ENCODE measurements at places on chromosomes 5 and 9.

DNA sequence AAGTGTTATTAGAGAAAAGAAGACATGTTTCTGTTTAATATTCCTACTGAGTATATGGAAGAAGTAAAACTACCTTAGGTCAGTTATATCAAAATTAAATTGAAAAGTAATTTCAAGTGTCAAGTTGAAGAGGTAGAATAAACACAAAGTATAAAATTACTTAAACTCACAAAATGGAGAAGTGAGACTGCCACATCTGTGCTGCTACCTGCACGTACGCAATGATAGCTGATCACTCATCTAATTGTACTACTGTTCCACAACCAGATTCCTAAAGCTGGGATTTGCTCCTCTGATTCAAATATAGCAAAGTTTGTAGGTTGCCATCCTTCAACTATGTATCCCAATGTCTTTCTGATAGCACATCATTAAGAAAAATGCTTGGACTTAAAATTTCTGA lies 24.8 kb downstream of the EQTN start:
- DNase-seq, result no peak

DNA sequence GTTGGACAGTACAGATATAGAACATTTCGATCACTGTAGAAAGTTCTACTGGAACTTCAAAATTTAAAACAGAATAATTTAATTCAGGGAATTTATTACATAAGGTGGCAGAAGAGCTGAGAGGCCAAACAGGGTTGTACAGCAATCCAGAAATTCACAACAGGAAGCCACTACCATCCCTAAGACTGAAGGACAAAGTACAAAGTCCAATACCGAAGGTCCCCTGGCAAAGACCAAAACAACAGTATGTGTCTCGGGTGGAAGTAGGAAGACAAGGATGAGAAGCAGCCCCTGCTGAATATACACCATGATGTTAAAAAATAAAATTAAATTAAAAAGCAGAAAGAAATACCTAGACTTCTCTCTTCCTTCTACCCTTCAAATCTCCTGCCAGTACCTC lies 19.9 kb downstream of the SGTB start:
- DNase-seq, result no peak

DNA sequence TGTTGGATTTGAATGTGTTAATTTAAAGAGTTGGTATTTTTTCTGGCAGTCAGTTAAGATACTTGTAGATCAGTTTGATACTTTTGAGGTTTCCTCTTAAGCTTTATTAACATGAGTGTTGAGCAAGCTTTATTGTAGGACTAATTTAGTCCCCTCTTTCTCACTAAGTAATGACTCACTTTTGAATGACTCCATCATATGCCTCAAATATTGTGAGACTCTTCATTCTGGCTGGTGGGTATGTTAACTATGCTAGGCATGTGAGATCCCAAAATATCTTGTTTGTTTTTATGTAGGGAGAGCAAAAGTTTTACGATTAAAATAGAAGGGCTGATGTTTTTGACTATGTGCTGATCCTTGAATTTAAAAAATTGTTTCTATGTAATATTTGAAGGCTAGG lies 355.7 kb downstream of the IZUMO3 start:
- DNase-seq, result no peak

GRCh38 chr9:135933114-135933513 lies 25.8 kb upstream of the CAMSAP1 start:
- DNase-seq, result no peak

DNA sequence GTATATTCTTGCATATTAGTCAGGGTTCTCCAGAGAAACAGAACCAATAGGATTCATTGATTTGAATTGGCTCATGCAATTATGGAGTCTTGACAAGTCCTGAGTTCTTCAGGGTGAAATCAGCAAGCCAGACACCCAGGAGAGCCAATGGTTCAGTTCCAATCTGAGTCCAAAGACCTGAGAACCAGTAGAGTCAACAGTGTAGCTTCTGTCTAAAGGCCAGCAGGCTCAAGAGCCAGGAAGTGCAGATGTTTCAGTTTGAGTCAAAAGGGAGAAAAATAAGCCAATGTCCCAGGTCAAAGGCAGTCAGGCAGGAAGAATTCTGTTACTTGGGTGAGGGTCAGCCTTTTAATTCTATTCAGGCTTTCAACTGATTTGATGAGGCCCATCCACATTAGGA lies 37.8 kb upstream of the ANKRD34B start:
- DNase-seq, result no peak

GRCh38 chr5:112642885-112643284 lies 94.8 kb upstream of the APC start:
- DNase-seq, result no peak
